ENCODE measurements at places on chromosomes 7 and 10.

DNA sequence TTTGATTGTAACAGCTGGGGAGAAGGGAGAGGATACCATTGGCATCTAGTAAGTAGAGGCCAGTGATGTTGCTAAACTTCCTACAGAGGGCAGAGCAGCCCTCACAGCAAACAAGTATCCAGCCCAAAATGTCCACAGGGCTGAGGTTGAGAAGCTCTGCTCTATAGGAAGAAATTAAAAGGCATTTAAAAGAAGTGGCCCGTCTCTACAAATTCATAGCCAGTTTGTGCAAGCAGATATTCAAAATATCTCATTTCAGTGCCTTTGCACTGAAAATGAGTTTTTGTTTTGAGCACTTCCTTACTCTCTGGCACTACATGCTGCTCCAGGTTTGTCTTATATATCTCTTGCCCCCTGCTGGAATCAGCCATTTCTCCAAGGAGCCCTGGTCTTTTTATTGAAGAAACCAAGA lies 330.0 kb downstream of the BBS9 start:
- no peak for DNase-seq

DNA sequence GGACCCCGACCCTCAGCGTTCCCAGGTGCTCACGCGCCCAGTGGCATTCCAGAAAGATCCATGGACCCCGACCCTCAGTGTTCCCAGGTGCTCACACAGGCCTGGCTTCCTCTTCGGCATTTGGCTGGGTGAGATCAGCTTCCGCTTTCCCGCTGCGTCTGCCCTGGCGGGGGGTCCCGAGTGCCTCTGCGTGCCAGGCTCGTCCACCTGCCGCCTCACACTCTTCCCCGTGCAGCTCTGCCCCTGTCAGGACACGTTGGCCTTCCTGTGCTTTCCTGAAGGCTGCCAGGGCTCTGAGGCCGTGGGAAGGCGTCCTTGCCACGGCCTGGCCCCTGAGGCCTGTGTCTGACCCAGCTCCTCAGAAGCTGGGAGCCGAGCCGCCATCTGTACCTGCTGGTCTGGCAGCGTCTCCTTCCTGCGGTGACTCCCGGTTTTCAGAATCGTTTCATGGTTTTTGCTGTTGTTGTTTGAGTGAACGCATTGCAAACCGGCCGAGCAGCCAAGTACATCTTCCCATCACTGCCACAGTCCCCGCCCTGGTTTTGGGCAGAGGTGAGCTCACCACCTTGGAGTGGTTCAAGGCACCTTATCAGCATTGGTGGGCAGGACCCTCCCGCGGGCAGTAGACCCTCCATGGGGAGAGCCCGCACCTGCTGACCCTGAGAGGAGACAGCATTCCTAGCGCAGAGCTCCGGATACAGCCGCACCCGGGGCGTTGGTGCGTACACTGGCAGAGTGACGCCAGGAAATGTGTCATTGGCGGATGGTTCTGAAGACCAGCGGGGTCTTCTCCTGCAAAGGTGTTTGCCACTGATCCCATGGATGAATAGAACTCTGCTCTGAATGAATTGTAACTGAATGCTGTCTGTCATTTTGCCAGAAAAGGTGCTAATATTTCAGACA lies 17.4 kb downstream of the NKX6-2 start:
- no peak for DNase-seq

GRCh38 chr7:33070277-33070676 lies 7.7 kb upstream of the NT5C3A start:
- DNase-seq, result no peak

DNA sequence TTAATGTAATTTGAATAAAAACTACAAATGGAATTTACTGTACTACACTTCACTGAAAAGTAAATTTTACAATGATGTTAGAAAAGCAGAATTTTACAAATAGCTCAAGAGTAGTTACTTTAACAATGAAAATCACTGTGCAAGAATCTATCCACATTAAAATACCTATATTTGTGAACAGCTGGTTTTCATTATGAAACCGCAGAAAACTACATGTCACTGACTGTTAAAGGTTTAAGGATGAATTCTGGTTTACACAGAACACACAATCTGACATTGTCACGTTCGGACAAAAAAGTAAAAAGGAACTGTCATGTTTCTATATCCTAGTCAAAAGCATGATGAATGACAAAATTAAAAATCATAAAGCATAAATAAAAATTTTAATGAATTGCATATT lies 415.3 kb upstream of the PRKCQ start:
- DNase-seq, result no peak

All from left ventricle myocardium inferior (tissue), 1 donor.